Bronchial smooth muscle cell (primary cell): ENCODE measurements at places on chromosomes 13 and 19. TPM values are rescaled to one million over a fixed set of nuclear protein-coding genes. Genes with fewer than 3 reads are reported as not detected.

ZNF71 gene
- total RNA-seq = 5.7 and 9.2 TPM in 2 replicates

PPP1R13L gene
- 0.60 and 1.3 TPM in 2 replicates for total RNA-seq

CA11 gene
- 3.9 and 10.1 TPM in 2 replicates for total RNA-seq

FOXA3 gene
- total RNA-seq = not detected in 2 replicates

PABPC3 gene
- total RNA-seq = under 0.01 and 0.17 TPM in 2 replicates

PSG6 gene
- total RNA-seq = not detected in 2 replicates

UFM1 gene
- total RNA-seq = 48.0 and 68.1 TPM in 2 replicates

SMIM44 gene
- not detected in 2 replicates for total RNA-seq

RYR1 gene
- total RNA-seq = under 0.01 TPM in 2 replicates

NMRK2 gene
- not detected in 2 replicates for total RNA-seq

MYH14 gene
- total RNA-seq = under 0.01 and 0.09 TPM in 2 replicates

ZNF440 gene
- 6.3 and 9.8 TPM in 2 replicates for total RNA-seq

ANKLE1 gene
- 0.16 and 0.17 TPM in 2 replicates for total RNA-seq

RELB gene
- total RNA-seq = 3.3 and 6.9 TPM in 2 replicates

DMKN gene
- 6.6 and 8.4 TPM in 2 replicates for total RNA-seq
